ENCODE measurements at places on chromosomes 1 and 21. TPM values are rescaled to one million over a fixed set of nuclear protein-coding genes. Genes with fewer than 3 reads are reported as not detected.

ELOVL1 gene
- total RNA-seq = 65.2 TPM

DNA sequence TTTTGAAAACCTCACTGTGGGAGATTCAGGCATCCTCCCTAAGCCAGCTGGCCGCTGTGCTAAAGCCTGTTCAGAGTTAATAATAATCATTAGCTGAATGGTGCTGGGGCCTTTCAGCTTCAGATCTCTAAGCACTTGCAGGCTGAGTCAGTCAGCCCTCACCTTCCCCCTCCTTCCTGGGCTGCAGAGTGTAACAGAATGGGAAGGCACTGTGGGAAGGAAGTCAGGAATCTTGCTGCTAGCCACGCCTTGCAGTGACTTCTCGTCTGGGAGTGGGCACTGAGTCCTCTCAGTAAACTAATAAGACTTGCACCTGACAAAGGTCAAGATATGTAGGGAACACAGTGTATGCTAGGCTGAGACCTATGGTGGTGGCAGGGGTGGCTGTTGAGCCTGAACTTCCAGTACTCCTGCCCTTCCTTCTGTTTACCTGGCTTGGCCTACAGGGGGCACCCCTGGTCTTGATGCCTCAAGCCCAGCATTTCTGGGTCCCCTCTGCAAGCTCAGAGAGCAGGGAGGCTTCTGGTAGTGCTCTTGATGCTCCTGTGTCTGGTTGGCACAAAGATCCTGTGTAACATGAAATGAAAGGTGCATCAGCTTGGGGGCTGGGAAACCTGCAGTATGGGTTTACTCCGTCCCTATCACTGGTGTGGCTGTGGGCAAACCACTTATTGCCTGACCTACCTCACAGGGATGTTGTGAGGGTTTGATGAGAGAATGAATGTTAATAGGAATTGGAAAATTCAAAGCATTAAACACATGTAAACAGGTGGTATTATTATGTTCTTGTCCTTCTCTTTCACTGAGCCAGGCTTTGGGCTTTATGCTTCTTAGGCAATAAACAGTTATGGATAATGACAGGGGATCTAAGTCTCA, 6.0 kb downstream of the CYB561D1 start:
- peak; percentile 79 for DNase-seq

DNA sequence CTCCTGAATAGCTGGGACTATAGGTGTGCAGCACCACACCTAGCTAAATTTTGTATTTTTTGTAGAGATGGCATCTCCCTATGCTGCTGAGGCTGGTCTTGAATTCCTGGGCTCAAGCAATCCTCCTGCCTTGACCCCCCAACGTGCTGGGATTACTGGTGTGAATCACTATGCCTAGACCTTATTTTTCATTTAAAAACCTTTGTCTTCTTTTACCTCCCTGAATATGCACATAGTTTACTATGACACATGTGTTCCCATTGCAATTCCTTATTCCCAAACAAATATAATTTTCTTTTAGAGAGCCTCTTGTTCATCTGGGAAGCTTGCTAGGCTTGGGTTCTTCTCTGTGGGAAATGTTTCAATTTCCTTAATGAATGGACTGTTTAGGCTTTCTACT, 16.8 kb downstream of the SH3BGR start:
- DNase-seq = no peak

CCDC27 gene
- not detected for total RNA-seq

All from fibroblast of lung (primary cell).